ENCODE measurements at places on chromosomes 4 and X.

GRCh38 chrX:15142084-15142715, 127.7 kb downstream of the ASB9 start:
- DNase-seq, result no peak

DNA sequence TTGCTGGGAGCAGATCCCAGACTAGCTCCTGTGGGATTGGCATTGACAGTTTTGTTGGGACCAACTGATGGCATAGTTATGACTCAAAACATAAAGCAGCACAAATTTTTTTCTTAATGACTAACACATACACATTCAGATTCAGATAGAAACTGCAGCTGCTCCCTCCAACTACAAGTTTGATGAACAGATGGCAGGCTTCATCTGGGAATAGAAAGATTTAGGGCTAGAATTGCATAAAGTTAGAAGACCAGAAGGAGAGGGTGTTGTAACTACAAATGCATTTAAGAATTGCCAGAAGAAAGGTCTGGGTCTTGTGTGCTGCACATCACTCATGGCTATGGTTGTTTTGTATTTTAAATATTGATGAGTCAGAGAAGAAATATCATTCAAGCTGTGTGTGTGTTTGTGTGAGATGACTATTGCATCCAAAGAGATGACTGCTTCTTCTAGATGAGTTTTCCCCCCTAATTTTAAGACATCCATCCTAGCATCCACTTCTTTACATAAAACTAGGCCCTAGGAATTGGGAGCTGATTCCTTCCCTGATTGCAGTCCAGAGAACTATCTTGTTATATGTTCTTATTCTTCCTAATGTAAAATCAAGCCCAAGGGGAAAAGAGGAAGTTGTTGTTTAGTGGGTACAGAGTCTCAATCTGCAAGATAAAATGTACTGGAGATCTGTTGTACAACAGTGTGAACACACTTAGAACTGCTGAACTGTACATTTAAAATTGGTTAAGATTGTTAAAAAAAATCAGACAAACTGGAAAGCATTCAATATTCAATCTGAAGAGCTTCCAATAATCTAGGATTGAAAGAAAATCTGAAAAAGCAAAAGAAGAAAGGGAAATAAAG, 175.1 kb downstream of the PARM1 start:
- DNase-seq, result no peak

GRCh38 chr4:138252551-138252950, 10.4 kb upstream of the SLC7A11 start:
- DNase-seq, result peak; percentile 49

- no peak for DNase-seq
These were observed 90.4 kb upstream of the CITED1 start for GRCh38 chrX:72396117-72396516.

- peak; percentile 77 for DNase-seq
These were observed at the start of gene TCEAL8 for GRCh38 chrX:103254921-103255493. Gene TCEAL8, minus strand, starts transcription at chrX:103255155. Its CDS starts 1,176 bp downstream, at chrX:103253979.

- no peak for DNase-seq
These were observed 1344.0 kb downstream of the FSTL5 start for GRCh38 chr4:160819791-160820190.

DNA sequence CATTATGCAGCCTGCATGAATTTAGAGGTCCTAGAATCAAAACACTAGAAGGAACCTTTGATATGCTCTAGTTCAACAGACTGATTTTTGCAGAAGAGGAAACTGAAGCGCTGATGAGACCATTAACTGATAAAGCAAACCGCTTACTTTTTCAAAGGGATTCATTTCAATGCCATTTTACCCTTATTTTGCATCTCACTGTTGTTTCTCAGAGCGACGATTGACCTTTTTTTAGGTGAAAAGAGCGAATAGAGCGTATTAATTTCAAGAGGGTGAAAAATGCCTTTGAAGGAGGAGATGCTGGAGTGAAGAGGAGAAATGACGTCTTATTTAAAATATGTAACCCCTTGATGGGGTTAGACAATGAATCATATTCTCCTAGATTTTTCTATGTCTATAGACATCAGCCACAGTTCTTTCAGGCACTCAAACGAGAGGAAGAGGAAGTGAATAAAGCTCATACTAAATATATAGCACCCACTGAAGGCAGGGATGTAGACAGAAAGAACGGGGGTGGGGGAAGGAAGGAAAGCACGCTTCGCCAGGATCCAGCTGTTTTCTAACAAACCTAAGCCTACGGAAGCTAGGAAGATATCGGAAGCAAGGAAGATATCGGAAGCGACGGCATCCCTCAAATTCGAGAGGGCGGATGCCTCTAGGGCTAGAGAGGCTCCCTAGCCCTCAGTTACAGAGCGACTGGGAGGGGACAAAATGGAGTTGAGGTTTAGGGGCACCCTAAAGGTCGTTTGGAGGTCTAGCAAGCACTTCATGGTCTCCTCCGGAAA, 848 bp downstream of the ACSL4 start:
- DNase-seq, result peak; percentile 76

GRCh38 chr4:105568584-105568983, 16.2 kb downstream of the ARHGEF38 start:
- no peak for DNase-seq

DNA sequence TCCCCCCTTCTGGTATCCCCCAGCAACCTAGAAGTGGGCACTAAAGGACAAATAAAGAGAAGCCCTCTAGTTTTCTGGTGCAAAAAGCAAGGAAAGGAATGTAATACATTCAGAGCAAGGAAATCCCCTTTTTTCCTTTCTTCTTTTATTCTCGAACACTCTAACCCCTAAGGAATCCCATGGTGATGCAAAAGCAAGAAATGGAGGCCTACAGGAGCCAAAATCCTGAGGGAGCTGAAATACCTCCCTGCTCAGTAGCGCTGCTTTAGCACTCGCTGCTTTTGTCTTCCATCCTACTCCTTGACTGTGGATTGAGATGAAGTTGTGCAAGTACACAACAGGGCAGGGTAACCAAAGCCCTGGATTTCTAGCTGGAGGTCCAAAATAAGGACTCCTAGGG, 251.0 kb downstream of the PRDM5 start:
- no peak for DNase-seq

DNA sequence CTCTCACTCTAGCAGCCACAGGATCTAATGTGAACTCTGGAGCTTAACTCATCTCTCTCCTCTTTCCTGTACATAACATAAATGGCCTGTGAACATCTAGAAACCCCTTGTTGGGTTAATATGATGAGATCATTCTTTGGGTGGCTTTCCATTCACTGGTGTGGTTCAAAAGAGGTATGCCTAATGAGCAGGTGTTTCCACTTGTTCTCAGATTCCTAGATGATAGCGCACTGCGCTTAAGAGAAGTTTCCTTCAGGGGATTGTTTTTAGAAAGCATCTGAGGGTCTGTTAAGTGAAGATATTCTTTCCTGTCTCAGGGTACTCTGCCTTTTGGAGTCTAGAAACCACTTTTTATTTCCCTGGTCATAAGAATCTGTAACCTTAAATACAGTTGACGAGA, 32.5 kb downstream of the FRMPD4 start:
- no peak for DNase-seq

DNA sequence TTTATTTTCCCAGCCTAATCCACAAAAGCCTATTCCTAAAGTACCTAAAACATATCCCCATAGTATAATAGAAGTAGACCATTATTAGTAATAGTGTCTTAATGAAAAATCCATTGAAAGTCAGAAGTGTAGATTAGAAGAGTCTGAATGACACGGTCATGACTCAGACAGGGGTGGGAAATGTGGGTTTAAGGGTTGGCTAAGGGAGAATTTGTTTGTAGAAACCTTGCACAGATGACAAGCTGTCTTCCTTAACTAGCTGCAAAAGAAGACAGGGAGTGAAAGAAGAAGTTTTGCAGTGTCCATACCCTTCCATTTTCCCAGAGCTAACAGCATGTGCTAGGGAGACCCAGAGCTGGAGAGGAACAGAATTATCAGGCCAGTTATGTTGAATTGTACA, 242.7 kb upstream of the ETNPPL start:
- DNase-seq, result peak; percentile 42

DNA sequence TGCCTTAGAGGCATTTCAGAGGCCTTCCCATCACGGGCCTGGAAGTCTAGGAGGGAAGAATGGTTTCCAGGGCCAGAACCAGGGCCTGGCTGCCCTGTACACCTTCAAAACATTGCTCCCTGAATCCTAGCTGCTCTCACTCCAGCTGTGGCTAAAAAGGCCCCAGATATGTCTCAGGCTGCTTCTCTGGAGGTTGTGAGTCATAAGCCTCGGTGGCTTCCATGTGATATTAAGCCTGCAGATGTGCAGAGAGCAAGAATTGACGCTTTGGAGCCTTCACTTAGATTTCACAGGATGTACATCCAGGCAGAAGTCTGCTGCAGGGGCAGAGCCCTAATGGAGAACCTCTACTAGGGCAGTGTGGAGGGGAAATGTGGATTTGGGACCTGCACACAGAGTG, 502.5 kb downstream of the GRXCR1 start:
- DNase-seq, result no peak

DNA sequence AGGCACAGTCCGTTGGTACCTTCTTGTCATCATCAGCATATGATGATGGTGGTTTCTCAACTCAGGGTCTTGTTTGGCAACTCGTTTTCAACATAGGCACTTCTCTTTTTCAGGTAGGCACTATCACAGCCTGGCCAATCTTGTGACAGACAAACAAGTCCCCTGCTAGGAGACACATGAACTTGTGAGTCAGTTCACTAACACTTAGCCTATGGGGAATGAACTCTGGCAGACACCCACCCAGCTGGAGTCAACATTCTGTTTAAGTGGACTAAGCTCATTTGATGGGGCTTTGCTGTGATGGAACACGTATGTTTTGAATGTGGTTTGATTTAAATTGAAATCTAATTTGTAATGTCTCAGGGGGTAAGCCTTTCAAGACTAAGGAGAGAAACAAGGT, 100.7 kb upstream of the MAMLD1 start:
- DNase-seq, result no peak

- DNase-seq, result no peak
These were observed 5.4 kb upstream of the DUSP9 start for GRCh38 chrX:153641627-153642026.

- DNase-seq, result peak; percentile 43
These were observed 99.3 kb upstream of the GRPR start for GRCh38 chrX:16023790-16024734.

- no peak for DNase-seq
These were observed 55.2 kb downstream of the TACR3 start for GRCh38 chr4:103664436-103665075.

GRCh38 chr4:137451172-137451825, 81.0 kb downstream of the PCDH18 start:
- no peak for DNase-seq

- no peak for DNase-seq
These were observed 460.9 kb upstream of the FAT1 start for GRCh38 chr4:187184508-187184907.

DNA sequence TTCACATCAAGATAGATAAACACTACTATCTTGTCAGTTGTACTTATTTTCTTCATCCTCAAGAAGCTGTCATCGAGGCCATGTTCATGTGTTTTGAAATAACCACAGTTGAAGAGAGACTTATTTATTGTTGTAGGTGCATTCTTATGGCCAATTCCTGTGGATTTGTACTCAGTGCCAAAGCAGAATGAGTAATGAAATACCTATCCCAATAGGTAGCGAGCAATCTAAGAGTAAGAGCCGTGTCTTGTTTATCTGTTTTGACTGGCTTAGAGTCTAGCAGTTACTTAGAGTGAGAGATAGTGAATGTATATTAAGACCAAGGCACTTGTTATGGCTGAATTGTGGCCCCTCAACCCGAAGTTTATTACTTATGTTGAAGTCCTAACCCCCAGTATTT, 631.0 kb upstream of the SPANXN1 start:
- no peak for DNase-seq

DNA sequence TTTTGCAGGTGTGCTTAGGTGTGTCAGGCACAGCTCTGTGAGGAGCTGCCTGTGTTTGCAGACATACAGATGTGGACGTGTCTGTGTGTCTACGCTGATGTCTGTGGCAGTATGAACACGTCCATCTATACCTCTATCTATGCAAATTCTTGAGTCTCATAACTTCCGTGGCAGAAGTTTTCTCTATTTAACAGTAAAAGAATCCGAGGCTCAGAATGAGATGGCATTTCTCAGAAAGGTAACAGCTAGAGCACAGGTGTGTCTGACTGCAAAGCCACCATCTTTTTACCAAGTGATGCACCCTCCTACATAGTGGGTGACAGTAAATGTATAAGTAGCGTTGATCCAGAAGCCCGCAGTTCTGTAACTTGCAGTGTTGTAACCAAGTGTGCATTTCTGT, 39.9 kb upstream of the CYP4V2 start:
- no peak for DNase-seq
